ENCODE measurements at places on chromosomes 12 and 14.

- DNase-seq = no peak
Measured at GRCh38 chr14:29773990-29774389, 153.7 kb downstream of the PRKD1 start.

DNA sequence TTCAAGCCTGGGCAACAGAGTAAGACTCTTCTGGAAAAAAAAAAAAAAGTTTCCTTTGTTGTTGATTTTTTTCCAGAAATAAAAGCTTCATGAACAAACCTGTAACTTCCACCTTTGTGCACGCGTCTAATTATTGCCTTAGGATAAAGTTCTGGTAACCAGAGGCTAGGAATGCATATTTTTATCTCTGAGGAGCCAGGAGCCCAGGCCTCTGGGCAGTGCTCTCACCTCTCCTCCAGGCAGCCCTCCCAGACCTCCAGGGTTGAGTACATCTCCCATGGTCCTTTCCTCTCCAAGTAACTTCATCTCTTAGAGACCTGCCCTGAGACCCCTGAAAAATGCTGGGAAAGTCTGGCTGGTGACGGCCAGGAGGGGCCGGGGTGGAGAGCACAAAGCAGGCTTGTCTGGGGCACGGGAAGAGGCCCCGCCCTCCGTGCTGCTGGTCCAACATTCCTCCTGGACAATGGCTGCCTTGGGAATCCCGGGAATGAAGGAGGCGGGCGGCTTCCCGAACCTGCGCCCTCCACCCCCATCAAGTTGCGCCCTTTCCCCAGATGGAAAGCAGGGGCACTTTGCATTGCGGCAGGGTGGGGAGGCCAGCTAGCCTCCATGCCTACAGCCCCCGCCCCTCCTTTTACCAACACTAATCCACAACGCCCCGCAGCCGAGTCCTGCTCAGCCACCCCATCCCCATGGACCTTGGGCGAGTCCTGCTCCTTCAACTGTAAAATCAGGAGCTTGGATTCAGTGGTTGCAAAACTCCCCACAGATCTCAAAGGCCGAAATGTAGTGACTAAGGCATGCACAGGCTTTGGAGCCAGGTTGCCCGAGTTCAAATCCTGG is 7.3 kb upstream of the FIGNL2 start:
- DNase-seq = no peak

GRCh38 chr12:12704593-12705230 is 8.7 kb upstream of the GPR19 start:
- DNase-seq = no peak

DNA sequence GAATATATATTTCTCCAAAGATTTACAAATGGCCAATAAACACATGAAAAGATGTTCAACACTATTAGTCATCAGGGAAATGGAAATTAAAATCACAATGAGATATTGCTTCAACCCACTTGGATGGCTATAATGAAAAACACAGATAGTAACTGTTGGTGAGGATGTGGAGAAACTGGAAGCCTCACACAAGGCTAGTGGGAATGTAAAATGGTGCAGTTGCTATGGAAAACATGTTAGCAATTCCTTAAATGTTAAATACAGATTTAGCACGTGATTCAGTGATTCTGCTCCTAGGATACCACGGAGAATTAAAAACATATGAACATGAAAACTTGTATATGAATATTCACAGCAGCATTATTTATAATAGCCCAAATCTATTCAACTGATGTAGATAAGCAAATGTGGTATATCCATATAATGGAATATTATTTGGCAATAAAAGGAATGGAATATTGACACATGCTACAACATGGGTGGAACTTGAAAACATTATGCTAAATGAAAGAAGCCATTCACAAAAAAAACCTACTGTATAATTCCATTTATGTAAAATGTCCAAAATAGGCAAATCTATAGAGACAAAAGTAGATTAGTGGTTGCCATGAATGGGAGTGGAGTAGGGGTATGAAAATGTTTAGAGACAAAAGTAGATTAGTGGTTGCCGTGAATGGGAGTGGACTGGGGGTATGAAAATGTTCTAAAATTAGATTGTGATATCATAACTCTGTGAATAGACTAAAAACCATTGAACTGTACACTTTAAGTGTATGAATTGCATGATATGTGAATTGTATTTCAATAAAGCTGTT is 227.1 kb upstream of the DDHD1 start:
- DNase-seq = no peak

DNA sequence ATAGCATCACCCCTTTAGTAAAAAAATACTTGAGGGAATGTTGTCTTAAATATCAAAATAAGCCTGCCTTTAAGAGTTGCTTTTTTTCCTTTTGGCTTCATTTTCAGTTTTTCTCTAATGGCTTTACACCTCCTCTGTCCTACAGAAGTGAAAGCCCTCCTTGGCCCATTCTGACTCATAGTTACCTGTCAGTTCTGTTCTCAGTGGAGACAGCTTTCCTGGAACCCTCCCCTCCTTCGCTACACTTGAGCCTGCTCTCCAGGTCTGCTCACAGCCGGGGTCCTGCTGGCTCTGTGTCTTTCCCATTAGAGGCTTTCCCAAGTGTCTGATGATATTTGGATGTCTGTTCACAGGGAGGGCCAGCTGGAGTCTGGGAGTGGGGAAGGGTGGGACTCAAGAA is 84.0 kb downstream of the PELI2 start:
- DNase-seq = no peak

- DNase-seq = no peak
Measured at GRCh38 chr14:99101855-99102461, 170.0 kb downstream of the BCL11B start.

GRCh38 chr14:49863487-49864281 is 11.1 kb upstream of the NEMF start:
- no peak for DNase-seq

DNA sequence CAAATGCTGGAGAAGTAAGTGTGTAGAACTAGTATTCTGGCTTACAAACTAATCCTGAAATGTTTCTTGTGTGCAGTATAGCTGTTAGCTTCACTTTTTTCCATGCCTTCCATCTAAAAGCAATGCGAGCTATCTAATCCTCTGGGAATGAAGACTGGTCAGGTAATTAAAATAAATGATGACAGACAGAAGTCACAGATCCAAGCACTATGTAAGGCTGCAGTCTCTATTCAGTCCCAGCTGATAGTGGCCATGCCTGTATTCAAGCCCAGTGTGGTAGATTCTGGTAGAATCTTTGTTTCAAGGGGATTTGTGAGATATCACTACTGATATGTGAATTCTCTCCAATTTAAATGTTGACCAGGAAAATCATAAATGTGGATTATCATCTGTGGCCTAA is 637.2 kb downstream of the TMTC2 start:
- DNase-seq = no peak

- no peak for DNase-seq
Measured at GRCh38 chr14:69050240-69051184, 71.4 kb upstream of the ACTN1 start.

DNA sequence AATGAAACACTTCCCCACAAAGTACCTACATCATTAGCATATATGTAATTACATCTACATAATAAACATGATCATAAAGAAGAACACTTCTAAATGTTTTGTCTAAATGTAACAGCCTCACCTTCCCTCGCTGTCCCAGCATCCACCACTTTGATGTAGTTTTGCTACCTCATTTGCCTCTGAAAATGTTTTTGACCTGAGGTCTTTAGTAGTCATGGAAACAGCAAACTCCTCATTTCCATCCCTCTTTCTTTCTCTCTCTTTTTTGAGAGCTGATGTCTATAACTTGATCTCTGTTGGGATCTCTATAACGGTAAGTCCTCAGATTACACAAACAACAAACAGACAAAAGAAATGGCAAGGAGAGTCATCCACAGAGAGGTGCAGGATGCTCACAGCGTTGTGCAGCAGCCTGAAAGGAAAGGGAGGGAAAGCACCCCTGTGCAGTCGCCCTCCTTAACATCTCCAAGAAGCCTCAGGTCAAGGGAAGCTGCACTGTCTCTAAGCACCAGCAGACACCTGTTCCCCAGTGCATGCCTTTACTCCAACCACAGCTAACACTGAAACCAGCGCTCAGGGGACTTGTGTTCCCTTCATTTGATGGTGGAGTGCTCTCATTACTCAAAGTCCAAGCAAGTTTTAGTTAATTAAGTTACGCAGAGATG is 268.7 kb downstream of the TMEM132D start:
- no peak for DNase-seq

- DNase-seq = no peak
Measured at GRCh38 chr12:108268397-108268796, 70.7 kb downstream of the CMKLR1 start.

DNA sequence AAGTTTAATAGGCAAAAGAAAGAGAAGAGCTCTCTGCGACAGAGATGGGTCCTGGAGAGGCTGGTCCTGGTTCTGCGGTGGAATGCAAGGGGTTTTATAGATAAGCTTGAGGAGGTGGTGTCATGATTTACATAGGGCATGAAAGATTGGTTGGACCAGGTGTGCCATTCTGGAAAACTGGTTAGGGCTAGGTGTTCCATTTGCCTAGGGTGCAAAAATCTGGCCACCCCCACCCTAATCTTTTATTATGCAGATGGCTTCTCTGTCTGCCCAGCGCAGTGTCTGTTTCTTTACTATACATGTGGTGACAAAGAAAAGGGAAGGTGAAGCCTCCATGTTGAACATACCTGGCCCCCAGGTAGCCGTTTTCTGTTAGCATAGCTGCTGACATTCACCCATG is 65.4 kb downstream of the ERC1 start:
- no peak for DNase-seq

DNA sequence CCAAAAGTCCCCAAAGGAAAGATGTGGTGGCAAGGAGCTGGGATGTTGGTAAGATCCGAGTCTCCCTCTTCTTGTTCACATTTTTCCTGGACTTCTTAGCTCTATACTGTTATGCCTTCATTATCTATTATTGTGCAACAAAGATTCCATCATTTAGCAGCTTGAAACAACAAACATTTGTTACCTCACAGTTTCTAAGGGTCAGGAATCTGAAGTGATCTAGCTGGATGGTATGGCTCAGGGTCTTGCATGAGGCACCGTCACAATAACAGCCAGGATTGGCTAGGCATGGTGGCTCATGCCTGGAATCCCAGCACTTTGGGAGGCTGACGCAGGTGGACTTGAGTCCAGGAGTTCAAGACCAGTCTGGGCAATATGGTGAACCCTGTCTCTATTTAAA is 51.1 kb upstream of the KRAS start:
- DNase-seq = no peak

GRCh38 chr14:91149462-91149861 is 35.6 kb downstream of the DGLUCY start:
- no peak for DNase-seq

GRCh38 chr12:102026728-102027127 is 35.1 kb downstream of the WASHC3 start:
- no peak for DNase-seq

GRCh38 chr12:83027021-83027723 is 340.5 kb downstream of the TMTC2 start:
- no peak for DNase-seq

- DNase-seq = no peak
Measured at GRCh38 chr14:29584992-29585391, 342.7 kb downstream of the PRKD1 start.

GRCh38 chr14:58533446-58533845 is 104.3 kb upstream of the DACT1 start:
- DNase-seq = no peak

- no peak for DNase-seq
Measured at GRCh38 chr12:131862084-131862441, 32.4 kb upstream of the ULK1 start.

- DNase-seq = no peak
Measured at GRCh38 chr14:96844857-96845570, 47.8 kb downstream of the VRK1 start.

DNA sequence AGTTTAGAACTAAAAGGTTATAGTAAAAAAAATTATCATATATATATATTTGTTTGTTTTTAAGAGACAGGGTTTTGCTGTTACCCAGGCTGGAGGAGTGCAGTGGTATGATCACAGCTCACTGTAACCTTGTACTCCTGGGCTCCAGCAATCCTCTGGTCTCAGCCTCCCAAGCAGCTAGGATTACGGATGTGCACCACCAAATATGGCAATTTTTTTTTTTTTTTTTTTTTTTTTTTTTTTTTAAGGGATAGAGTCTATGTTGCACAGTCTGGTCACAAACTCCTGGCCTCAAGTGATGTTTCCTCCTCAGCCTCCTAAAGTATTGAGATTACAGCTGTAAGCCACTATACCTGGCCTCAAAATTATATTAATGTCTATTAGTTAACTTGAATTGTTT is 48.7 kb downstream of the PAPLN start:
- DNase-seq = no peak

GRCh38 chr14:102593061-102593824 is 794 bp downstream of the RCOR1 start:
- DNase-seq = no peak

GRCh38 chr12:116069943-116070342 is 207.6 kb downstream of the MED13L start:
- no peak for DNase-seq

DNA sequence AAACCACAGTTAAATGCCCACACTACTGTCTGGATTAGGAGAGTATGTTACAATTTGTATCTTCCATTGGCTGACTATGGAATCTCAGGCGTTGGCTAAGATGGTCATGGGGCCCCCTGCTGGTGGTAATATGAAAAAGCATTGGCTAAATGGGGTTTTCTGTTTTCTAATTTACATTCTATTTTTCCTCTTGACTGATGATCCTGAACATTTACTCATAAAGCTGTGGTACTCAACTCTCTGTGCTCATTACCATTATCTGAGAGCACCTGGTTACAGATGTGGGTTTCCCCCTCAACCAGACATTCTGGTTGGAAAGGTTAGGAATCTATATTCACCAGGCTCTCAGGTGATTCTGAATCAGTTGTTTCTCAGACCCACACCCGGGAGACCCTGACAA is 64.8 kb downstream of the WSCD2 start:
- DNase-seq = peak; percentile 62

DNA sequence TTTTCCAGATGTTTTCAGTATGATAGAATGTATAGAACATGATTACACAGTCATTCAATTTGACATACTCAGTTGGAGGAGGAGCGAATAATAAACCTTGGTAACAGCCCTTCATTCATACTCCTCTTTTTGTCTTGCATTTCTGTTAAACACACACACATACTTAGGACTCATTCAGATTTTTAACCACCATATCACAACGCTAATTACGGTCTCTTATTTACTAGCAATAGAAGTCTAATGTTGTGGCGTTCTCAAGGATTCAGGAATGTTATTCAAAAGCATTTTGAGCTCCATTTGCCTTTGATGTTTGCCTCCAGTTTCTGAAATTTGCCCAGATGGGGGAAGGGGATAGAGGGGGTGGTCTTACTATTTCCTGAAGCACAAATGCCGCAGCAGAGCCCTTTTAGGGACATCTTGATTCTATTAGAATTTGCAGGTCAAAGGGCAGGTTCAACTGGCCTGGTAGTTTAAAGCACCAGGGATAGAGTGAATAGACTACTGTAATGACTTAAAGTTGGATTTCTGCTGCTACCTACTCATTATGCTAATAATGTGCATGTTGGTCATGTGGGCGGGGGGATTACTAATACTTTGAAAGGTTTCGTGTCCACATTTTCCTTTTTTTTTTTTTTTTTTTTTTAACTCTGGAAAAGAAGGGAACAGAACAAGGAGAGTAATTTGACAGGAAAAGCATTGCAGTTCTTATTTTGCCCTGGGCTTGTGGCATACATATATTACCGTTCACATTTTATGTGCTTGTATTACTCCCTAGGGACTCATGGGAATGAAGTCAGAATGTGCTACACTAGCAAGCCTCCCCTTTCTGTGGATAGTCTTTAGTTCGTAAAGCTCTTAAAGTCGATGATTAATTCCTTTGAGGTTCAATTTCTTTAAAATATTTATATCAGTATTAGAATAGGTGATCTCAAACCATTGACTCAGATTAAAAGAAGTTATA is 226.8 kb downstream of the FBXL14 start:
- no peak for DNase-seq

- no peak for DNase-seq
Measured at GRCh38 chr14:83294941-83295340, 1761.3 kb upstream of the SEL1L start.

Data from D721Med (cell line).